Stimulated activated CD4-positive, alpha-beta T cell treated with anti-CD3 and anti-CD28 coated beads, TNF-alpha, amount 100 ng/mL, for 1 hour (primary cell): ENCODE measurements at places on chromosomes 5 and 9.

DNA sequence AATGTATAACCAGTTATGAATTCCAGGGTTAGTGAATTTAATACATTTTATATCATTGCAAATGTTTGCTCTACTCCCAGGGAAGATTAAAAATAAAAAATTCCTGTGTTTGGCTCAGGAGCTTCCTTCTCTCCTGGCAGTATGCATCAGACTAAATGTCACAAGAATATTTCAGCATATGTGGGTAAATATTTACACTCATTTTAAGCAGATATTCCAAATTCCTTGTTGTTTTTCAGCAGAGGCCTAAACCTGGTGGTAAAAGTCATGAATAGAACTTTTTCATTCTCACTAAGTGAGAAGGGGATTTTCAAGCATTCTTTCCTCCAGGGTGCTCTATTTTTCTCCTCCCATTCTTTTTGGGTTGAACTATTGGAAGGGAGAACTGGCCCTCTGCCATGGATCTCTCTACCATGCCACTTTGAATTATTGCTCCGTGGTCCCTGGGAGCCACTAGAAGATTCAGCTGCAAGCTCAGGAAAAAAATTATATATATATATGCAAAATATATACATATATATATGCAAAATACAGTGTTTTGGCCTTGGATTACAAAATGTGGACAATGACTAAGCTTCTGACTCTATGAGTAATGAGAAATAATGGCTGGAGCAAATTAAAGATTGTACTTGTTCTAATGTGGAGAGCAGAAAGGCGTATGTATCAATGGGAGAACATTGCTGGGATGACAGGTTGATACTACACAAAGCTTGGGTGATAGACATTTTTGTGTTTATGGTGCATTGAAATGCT is 180.6 kb upstream of the PAPPA start:
- DNase-seq = no peak

GRCh38 chr9:15485836-15486666 is 24.7 kb downstream of the PSIP1 start:
- DNase-seq = no peak

DNA sequence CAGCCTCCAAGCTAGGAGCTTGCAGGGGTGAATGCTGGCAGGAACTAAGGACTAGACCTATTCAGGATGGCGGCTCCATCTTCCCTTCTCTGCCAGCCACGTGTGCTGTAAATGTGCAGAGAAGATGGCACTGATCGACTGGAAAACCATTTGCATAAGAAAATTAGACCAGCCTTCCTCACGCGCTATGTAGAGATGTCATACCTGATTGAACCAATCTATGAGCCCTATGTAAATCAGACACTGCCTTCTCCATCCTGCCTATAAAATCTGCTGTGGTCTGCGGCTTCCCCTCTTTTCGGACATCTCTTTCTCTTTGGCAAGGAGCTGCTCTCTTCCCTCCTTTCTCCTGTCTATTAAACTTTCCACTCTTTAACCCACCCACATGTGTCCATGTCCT is 91.6 kb downstream of the NPR3 start:
- no peak for DNase-seq

GRCh38 chr9:133454943-133455673 is 4.7 kb upstream of the CACFD1 start:
- DNase-seq = no peak

GRCh38 chr9:80954521-80954920 is 734.8 kb downstream of the TLE1 start:
- DNase-seq = no peak

GRCh38 chr9:126367616-126368015 is 41.0 kb downstream of the MVB12B start:
- no peak for DNase-seq

DNA sequence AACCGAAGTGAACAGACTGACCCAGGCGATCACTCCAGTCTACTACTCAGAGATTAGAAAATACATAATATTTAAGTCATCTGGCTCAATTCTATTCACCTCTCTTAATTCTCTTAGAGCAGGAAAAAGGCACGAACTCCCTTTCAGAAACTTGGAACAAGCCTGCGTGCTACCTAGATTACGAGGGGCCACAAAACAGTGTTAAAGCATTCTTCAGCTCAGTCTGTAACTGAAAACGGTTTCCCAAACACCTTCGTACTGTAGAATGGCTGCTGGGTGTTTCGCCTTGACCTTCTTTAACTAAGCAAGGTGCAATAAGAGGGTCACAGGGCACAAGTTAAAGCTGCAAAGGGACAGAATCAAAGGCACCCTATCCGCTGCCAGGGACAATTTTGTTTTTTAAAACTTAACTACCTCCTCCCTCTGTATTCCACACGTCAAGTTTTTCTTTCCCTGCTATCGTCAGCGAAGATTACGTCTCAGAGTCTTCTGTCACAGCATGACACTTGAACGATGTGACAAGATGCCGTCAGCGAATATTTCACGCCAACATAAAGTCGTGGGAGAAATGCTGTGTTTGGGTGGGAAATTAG is 687 bp downstream of the LYSMD3 start:
- no peak for DNase-seq

- DNase-seq = no peak
These were observed 128.9 kb upstream of the ERCC6L2 start for GRCh38 chr9:95746408-95747180.

GRCh38 chr5:121660142-121660541 is 191.5 kb upstream of the FTMT start:
- DNase-seq = no peak

- no peak for DNase-seq
These were observed 126.0 kb upstream of the IL12B start for GRCh38 chr5:159456261-159456660.

DNA sequence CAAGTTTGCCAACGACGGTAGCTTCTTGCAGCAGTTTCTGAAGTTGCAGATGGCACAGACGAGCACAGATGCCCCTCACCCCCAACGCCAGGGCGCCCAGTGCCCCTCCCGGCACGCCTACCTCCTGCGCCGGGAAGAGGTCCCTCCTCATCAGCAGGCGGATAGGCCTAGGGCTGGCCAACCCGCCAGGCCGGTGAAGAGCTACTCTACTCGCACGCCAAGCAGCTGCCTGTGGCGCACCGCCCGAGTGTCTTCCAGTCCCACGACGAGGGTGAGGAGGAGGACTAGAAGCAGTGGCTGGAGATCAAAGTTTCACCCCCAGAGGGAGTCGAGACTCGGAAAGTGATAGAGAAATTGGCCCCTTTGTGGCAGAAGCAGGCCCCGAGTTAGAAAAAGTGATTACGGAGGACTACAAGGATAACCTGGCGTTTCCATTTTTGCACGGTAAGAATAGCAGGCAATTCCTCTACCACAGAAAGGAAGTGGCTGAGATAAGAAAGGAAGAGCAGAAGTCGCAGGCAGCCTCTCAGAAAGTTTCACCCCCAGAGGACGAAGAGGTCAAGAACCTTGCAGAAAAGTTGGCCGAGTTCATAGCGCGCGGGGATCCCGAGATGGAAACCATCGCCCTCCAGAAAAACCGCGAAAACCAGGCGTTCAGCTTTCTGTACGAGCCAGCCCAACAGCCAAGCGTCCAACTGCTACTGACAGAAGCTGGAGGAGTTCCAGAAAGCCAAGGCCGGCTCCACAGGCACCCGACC is 170.4 kb downstream of the HINT1 start:
- no peak for DNase-seq

GRCh38 chr9:93130861-93131481 is 3.1 kb downstream of the NINJ1 start:
- DNase-seq = no peak

DNA sequence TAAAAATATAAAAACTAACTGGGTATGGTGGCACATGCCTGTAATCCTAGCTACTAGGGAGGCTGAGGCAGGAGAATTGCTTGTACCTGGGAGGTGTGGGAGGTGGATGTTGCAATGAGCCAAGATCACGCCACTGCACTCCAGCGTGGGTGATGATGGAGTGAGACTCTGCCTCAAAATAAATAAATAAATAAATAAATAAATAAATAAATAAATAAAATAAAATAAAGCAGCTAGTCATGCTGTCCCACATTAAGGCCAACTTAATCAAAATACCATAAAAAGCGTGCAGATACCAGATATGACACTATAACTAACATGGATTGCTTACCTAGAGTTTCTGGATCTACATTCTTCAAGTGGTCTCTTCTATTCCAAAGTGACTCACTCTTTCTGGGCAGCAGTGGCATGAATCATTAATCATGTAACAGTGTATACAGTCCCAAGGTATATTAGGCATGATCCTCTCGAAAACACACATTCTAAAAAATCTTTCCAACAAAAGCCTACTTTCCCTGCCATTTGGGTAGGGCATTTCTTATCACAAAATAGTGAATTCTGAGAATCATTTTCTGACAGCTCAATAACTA is 187.1 kb downstream of the ELAVL2 start:
- DNase-seq = no peak

DNA sequence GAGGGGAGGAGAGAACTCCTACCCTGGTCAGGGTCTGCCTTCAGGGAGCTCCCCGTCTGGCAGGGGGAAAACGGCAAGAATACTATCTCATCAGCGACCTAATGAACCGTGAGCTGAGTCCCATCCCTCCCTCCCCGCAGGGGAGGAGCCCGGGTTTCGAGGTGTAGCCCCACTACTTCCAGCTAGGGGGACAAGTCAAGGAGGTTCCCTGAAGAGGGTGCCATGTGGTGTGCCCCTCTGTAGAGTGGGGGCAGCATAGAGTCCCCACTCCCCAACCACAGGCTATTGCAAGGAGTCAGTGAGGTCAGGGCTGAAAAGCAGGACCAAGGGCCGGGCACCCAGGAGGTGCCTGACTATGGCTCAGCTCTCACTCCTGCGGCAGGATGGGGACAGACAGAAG is 50.9 kb upstream of the RXRA start:
- no peak for DNase-seq

DNA sequence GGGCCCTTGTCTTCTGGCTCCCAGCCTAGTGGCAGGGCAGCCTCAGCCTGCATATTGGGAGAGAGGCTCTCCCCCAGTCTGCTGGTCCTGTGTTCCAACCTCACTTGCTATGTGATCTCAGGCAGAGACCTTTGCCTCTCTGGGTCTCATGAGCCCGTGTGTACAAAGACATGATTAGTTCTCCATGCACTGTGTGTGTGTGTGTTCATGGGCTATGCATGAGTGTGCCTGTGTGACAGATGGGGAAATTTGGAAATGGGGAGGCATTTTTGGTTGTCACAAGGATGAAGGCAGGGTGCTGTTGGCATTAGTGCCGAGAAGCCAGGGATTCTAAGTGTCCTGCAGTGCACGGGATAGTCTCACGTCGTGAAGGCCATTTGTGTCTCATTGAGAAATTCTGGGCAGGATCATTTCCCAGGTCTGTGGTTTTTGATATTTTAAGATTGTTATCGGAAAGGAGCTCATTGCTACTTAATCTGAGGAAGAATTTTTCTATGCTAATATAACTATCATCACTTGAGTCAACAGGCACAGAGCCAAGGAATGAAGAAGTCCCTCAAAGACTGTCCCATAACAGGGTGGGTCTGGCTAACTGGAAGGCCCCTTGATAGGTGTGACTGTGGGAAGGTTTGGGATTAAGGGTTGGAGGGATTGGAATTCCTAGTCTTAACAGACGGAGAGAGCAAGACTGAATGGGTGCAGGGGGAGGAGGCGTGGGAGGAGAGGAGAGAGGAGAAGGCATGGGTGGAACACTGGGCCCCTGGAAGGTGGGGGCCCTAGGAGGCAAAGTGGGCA is 168.5 kb downstream of the RGS3 start:
- DNase-seq = no peak

GRCh38 chr5:10653751-10654400 is 90.0 kb downstream of the ANKRD33B start:
- DNase-seq = no peak

DNA sequence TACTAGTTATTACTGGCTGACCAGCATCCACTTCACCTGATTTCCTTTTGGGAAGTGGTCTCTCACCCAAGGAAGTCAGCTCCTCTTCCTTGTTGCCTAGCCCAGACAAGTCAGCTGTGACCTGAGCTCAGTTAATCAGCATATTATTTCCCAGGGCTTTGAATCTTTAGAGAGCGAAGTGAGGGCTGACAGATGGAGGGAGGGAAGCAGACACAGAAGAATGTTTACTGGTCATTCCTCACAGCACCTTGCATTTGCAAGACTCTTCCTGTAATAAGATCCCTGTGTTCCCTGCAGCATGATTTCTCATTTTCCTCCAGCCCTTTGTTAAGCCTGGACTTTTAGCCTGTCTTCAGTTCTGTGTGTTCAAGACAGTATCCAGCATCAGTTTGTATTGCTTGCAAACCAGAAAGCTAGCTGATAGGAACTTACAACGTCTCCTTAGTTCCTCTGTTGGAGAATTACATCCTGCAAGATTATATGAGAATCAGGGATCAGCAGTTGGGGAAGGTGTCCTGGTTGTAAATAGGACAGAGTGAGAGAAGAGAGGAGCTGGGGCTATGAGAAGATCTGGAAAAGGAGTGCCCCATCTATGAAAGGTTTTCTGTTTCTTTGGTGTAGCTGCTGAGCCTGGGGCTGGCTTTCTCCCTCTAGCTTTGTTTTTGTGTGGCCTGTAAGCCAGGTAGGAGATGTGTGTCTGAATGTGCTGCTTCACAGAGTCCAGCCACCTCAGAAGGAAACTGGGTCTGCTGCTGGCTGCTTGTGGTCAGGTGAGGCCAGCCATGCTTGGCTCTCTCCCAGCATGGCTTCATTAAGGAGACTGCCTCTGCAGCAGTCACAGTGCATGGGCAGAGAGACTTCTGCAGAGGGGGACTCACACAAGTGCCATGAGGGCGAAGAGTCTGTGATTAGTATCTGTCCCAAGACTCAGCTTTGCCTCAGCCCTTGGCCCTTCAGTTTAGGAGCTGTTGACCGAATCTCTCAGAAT is 50.3 kb downstream of the MAN2A1 start:
- DNase-seq = no peak

- no peak for DNase-seq
These were observed 16.8 kb upstream of the TCOF1 start for GRCh38 chr5:150340614-150341255.

- DNase-seq = no peak
These were observed 79.2 kb downstream of the PLK2 start for GRCh38 chr5:58380655-58381054.

DNA sequence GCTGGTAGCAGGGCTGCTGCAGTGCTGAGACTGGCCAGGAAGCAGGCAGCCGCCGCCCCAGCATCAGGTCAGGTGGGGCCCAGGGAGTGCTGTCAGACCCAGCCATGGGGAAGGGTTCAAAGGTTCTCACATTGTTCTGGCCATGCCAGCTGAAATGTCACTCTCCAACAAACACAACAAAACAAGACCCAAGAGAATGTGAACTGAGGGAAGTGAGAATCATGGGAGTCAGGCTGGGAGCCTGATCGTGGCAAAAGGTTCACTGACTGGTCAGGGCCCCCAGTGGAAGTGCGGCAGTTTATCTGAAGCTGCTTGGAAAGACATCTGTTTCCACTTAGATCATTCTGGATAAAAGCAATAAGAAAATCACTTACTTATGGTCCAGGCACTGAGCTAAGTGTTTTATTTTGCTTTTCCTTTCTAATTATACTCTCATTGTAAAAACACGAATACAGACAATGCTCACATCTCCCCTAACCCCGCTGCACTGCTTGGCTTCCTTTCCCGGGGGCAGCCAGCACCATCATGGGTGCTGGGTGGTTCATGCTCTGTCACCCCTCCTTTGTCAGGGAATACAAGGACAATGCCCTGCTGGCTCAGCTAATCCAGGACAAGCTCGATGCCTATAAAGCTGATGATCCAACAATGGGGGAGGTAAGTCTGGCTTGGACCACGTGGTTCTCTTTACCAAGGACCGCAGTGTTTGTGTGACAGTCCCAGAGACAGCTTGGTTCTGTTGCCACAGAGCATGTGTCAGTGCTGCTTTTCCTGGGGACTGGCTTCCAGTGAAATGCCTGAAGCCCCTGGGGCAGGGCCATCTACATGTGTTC is 41.9 kb upstream of the CFAP157 start:
- no peak for DNase-seq

- DNase-seq = no peak
These were observed 1.8 kb upstream of the ENG start for GRCh38 chr9:127856094-127856728.
